Type B pancreatic cell (in vitro differentiated cells): ENCODE measurements at places on chromosomes 7 and 10.
A peak's percentile ranks its signal among the peaks of the same experiment; 100 is the strongest.

DNA sequence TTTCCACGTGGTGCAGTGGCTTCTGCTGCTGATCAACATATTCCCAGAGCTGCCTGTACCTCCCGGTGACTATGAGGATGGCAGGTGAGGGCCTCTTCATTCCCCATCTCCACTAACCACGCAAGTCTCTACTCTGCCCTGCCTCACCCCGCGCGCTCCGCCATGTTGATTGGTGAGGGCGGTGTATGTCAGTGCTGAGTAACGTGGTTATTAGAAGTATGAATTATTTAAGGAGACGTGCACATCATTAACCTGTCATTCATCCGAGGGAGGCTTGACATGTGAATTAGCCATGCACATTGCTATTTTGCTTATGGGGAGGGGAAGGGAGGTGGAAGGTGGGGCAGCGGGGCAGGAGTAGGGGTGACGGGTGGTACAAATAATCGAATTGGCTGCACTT lies 138.6 kb downstream of the SORCS3 start:
- no peak for DNase-seq

DNA sequence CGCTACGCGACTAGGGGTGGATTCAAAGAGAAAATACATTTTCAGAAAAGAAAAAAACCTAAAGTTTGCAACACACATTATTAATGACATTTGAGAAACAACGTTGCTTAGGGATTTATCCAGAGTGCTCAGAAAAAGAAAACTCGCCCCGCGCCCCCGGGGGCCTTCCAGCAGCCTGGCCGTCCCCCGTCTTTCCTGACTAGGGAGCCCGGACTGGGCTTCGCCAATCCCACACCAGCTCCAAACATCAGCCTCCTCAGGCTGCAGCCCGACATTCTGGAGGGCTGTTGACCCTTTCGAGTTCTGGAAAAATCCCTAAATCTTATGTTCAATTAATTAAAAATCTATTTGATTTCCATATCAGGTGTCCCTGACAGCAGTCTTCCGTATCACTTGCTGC lies 48.6 kb downstream of the CLEC2L start:
- peak; percentile 25 for DNase-seq

DNA sequence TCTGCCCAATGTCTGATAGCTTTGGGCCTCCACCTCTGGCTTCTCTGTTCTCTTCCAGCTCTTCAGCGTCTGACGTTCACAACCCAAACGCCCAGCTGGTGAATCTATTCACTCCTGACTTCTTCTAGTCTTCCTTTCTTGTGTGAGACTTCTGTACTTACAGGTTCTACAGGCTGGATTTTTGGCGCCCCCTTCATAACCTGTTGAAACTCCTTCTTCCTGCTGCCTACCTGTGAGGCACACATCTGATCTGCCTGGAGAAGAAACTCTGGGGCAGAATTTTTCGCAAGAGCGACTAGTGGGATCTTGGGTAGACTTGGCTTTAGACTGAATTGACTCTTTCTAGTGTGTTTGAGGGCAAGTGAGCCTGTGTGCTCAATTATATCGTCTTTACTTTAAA lies 249.3 kb downstream of the REEP3 start:
- DNase-seq: no peak

DNA sequence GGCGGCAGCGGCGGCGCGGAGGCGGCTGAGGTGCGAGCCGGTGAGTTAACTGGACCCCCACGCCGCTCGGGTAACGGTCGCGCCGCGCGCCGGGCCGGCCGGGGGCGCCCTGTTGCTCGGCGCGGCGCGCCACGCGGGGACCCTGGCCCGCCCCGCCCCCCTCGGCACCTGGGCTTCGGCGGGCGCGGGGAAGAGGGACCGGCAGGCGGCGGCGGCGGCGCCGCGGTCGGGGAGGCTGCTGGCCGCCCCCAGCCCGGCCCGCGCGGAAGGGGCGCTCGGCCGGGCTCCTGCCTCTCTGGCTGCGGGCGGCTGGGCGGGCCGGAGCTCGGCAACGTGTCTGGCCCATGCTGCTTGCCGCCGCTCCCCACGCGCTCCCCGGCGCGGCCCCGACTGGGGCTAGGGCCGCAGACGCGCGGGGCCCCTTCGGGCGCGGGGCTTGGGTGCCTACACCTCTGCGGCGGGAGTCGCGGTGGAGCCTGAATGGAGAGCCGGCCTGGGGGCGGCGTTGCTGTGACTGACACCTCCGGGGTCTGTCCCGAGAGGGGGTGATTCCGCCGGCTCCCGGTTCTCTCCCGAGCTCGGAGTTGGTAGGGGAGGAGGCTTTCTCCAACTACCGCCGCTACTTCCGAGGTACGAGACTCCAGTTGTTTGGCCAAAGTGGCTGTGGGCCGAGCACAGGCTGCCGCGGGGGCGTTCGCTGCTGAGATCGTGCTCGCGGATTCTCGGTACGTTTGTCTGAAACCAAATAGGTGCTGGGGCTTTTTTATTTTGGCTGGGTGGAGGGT lies 494 bp downstream of the PALS2 start:
- peak; percentile 76 for DNase-seq

DNA sequence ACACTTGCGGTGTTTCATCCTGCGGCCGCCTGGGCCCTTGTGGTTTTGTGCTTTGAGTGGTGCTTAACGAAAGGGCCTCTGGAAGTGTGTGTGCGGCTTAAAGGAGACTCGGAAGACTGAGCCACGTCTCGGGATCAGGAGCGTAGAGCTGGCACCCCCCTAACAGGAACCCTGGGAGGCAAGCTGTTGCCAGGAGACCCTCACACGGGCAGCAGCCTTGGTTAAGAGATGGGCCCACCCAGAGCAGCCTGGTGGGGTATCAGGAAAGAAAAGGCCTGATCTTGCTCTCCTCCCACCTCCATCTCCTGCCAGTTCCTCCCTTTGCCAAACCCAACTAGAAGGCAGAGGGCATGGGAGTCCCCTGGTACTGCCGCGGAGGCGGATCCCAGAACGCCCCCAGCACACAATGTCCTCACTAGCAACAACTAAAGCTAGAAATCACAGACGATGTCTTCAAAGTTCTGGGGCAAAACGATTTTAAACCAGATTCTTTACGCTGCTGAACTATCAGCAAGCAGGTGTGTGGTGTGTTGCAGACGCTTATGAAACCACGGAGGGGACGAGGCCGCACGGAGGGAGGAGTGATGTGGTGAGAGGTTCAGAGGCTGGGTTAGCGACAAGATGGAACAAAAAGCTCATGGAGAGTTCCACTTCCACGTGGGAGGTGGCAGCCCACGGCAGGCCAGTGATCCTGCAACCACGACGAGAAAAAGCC lies 67.0 kb upstream of the INPP5A start:
- no peak for DNase-seq

DNA sequence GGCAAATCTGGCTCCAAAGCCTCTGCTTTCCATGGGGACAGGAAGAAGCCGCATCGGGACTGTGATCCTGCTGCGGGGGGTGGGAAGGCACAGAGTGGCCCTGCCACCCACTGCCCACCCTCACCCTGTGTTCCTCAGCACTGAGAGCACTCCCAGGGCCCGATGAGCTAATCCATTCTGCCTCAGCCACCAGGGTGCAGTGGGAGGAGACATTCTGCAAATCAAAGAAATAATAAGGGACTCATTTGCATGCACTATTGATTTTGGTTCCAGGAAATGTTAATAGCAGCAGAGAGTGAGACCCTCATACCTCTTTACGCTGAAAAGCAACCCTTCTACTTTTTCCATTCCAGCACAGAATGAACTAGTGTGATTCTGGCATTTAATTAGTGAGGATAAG lies 572.8 kb downstream of the INHBA start:
- DNase-seq: no peak

GRCh38 chr10:11257440-11258090 lies 239.9 kb downstream of the CELF2 start:
- no peak for DNase-seq

GRCh38 chr7:130598056-130598455 lies 70.5 kb downstream of the COPG2 start:
- no peak for DNase-seq

- DNase-seq: no peak
Measured at GRCh38 chr10:53440601-53441000, 668.0 kb upstream of the MBL2 start.

DNA sequence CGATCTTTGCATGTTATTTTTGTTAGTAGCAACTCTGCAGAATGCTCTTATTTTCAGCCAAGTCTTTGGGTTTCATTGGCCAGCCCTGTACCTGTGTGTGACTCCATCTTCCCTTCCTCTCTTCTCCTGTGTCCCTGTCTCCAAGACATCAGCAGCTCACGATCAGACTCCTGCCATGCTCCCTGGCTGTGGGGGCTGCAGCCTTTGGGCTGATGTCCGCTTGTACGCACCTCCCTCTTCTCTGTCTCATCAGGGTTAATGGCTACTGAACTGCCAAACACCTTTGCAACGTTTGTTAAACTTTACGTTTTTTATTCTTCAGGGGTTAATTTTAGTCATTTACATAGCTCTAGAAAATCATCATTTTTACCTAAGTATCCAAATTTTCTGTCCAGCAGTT lies 103.5 kb upstream of the RET start:
- DNase-seq: no peak

- no peak for DNase-seq
Measured at GRCh38 chr10:25056726-25057125, 40.3 kb downstream of the THNSL1 start.

- DNase-seq: no peak
Measured at GRCh38 chr7:10474048-10474447, 499.6 kb upstream of the PHF14 start.

DNA sequence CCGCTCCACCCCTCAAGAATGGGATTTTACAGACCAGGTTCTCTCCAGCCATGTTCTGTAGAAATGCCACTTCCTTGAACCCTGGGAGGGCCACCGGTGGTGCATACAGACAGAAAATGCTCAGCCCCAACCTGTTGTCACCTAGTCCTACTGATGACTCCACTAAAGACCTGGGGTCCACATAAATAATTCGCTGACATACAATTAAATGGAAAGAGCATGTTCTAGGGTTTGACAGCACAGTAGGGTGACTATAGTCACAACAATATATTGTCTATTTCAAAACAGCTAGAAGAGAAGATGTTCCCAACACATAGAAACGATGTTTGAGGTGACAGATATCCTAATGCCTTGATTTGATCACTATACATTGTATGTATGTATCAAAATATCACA lies 155.6 kb upstream of the NEBL start:
- no peak for DNase-seq

DNA sequence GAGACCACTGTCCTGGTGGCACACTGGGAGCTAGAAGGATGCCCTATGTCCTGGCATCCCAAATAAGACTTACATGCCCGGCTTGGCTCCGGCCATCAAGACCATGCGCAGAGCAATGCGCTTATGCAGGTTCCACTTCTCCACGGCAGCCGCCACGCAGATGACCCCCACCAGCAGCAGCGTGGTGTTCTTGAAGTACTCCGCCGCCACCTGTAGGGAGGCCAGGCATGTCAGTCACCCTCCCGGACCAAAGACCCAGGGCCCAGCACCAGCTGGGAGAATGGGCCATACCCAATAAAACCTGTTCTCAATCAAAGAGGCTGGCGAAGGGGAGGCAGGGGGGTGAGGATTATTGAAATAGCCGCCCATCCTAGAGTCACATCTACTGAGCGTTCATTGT lies 19.9 kb downstream of the SLC13A4 start:
- DNase-seq: no peak

DNA sequence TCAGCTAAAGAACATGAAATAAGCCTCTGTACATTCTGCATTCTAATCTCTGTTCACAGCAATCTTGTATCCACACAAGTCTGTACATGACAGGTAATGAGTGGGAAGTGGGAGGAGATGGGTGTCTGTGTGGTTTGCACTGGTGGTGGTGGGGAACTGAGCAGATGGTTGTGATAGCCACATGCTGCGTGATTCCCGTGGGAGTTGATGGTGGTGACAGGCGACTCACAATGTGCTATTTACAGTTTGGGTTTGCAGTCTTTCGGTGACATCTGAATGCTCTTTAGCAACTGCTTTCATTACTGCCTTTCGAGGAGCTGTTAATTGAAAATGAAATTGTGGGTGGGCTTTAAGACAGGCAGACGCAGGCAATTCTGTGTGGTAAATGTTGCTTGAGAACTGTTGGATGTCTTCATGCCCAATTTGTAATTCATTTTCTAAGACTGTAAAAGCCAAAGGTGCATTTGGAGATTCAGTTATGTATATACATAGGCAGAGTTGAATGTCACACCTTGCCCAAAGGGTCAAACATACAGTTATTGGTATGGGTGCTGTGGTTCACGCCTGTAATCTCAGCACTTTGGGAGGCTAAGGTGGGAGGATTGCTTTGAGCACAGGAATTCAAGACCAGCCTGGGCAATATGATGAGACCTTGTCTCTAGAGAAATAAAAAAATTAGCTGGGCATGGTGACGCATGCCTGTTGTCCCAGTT lies 308.2 kb downstream of the AUTS2 start:
- no peak for DNase-seq

DNA sequence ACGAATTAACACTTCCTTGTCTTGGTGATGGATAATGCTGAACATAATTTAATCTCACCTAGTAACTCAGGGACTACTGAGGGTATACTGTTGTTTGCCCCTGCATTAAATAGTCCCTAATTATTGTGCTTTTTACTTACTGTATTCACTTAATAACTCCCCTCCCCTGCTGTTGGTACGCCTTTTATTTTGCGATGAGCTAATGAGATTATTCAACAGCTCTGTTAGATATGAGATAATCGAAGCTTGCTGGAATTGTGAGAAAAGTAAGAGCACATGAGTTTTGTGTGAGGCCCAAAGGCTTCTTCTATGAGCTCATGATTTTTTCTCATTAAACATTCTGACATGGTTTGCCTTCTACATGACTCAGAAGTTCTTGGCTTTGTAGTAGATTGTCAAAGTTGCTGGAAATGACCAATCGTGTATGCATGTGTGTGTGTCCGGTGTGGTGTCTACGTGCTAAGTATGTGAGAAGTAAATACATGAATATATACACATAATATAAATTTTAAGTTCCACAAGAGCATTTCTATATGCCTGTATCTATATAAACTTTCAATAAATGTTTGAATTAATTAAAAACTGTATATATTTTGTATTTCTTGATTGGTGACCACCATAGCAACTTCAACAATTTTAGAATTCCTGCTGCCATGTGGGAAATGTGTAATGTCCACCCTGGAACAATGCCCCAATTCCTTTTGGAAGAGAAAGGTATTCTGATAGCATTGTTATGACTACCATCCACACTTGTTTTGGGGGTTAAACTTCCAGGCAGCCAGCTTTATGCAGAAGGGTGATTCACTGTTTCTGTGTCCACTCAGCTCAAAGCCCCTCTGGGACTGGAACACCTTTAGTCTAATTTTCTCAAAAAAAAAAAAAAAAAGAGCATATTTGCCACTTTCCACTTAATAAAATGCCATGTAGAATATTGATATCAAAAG lies 106.2 kb downstream of the SAMD9 start:
- DNase-seq: no peak
